ENCODE measurements at places on chromosomes 5 and 9.

DNA sequence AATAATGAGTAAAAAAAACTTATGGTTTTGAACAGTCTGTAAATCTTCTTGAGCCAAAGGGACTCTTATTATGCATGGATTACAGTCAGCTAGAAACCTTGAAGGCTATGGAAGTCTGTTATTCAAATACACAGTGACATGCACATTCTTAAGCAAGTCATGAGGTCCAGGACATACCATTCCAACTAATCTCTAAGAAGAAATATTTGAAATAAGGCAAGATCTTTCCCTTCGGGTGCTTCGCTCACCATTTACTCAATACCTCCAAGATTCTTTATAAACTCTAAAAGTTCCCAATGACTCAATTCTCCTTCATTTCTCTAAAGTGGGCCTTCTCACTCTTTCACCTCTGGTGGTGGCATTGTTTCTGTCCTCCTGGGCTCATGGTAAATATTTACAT, 811.0 kb downstream of the NR2F1-AS1 start:
- no peak for DNase-seq

- DNase-seq, result no peak
Observed at GRCh38 chr9:131279196-131279862, 3.0 kb upstream of the FAM78A start.

DNA sequence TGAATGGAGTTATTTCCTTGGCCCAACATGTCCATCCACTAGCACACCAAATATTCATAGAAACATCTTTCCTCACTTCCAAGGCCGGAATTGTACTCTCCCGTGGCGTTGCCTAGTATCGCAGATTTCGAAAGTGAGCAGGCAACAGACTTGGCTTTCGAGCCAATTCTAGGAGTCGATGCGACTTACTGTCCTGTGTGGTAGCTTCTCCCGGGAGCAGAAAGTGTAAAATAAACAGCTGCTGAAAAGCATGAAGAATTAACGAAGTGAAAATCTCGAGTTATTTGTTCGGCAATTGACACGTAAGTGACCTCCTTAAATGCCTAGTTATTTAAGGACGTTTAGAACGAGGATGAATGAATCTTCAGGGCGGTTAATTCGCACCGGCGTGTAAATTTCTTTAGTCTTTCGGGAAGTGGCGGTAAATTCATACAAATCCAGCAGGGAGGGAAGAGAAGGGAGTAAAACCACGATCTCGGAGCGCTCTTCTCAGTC, 449 bp upstream of the PCSK5 start:
- DNase-seq, result no peak

DNA sequence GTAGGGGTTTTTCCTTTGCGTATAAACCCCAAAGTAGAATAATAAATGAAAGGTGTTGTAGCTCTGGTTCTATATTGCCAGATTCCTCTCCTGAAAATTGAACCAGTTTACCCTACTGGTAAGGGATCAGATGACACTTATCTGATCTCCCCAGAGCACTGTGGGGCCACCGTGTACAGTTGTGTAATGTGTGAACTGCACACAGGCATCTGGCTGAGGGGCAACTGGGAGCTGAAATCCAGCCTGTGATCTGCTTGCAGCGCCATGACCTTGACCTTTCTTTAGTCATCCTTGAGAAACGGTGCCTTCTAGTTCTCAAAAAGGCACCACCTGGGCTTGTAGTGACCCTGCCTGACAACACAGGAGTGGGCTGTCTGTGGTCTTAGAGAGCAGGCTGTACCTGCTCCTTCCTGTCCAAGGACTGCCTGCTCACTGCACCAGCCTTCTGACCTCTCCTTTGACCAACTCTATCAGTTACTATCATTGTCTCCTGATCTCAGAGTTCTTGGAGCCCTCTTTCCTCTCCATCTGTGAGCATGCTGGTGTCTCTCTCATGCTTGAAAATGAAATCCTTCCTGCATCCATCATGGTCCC, 40.2 kb downstream of the PDE6A start:
- no peak for DNase-seq

GRCh38 chr5:130155345-130156011, 251.2 kb downstream of the CHSY3 start:
- DNase-seq, result no peak

Measured in GM12865 (cell line).